Upper lobe of right lung (tissue), 1 donor: ENCODE measurements at places on chromosomes 3 and 15. TPM values are rescaled to one million over a fixed set of nuclear protein-coding genes. Genes with fewer than 3 reads are reported as not detected.

The ADCY5 gene
- total RNA-seq, result 4.0 TPM

GRCh38 chr3:102470066-102470465 lies 35.3 kb downstream of the ZPLD1 start:
- no peak overlapping the region for H3K27ac ChIP-seq
- no peak for DNase-seq
- H3K36me3 ChIP-seq, result no peaks in the 10 kb centered on the region
- no peaks in the 10 kb centered on the region for H3K27me3 ChIP-seq
- no peaks in the 10 kb centered on the region for H3K4me1 ChIP-seq
- no peak overlapping the region for H3K4me3 ChIP-seq

GRCh38 chr3:110929816-110930215 lies 141.8 kb upstream of the NECTIN3 start:
- no peak overlapping the region for H3K27ac ChIP-seq
- no peaks in the 10 kb centered on the region for H3K27me3 ChIP-seq
- DNase-seq, result no peak
- H3K36me3 ChIP-seq, result no peaks in the 10 kb centered on the region
- H3K4me1 ChIP-seq, result no peaks in the 10 kb centered on the region
- H3K4me3 ChIP-seq, result no peak overlapping the region

DNA sequence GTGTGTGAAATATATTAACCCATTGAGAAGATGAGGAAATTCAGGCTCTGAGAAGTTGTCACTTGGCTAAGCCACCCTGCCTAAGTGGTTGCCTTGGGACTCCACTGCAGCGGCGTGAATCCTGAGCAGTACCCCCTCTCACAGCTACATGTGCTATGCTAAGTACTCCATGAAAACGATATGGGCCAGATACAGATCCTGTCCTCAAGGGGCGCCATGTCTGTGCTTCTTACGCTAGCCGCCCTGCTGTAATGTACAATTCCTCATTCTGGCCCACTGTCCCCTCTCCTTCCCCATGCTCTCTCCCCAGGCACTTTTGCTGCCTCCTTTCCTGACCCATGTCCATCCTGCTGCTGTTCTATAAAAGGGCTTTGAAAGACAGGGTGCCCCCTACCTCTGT lies 140.3 kb downstream of the FEZF2 start:
- H3K4me1 ChIP-seq, result no peaks in the 10 kb centered on the region
- no peak overlapping the region for H3K27ac ChIP-seq
- H3K36me3 ChIP-seq, result no peaks in the 10 kb centered on the region

The SLC9C1 gene
- not detected for total RNA-seq

The TMEM44 gene
- total RNA-seq, result 25.3 TPM

- peaks cover 29% of the 10 kb centered on the region for H3K4me1 ChIP-seq
- DNase-seq, result no peak
- H3K27me3 ChIP-seq, result no peaks in the 10 kb centered on the region
- H3K4me3 ChIP-seq, result no peak overlapping the region
- no peak overlapping the region for H3K27ac ChIP-seq
Measured at GRCh38 chr3:69389520-69390248, 3.8 kb upstream of the FRMD4B start.

The PRTG gene
- 8.6 TPM for total RNA-seq

- no peak for DNase-seq
- no peaks in the 10 kb centered on the region for H3K4me1 ChIP-seq
- no peaks in the 10 kb centered on the region for H3K27me3 ChIP-seq
- H3K27ac ChIP-seq, result no peak within 1 kb of the TSS
- H3K4me3 ChIP-seq, result no peak within 1 kb of the TSS
Measured at GRCh38 chr3:112034436-112034835, at the start of gene TMPRSS7. Gene TMPRSS7, plus strand, starts transcription at chr3:112034736. Its CDS starts 110 bp downstream, at chr3:112034846.

- H3K27ac ChIP-seq, result no peak overlapping the region
- no peak overlapping the region for H3K4me3 ChIP-seq
- H3K36me3 ChIP-seq, result no peaks in the 10 kb centered on the region
- H3K27me3 ChIP-seq, result no peaks in the 10 kb centered on the region
- no peak for DNase-seq
Measured at GRCh38 chr3:156189927-156190326, 69.5 kb downstream of the KCNAB1 start.

The GOLGA6A gene
- not detected for total RNA-seq

The ISLR gene
- 40.6 TPM for total RNA-seq

GRCh38 chr15:43974852-43975251 lies 148.1 kb downstream of the WDR76 start:
- H3K27me3 ChIP-seq, result no peaks in the 10 kb centered on the region
- H3K27ac ChIP-seq, result no peak overlapping the region
- H3K4me1 ChIP-seq, result no peaks in the 10 kb centered on the region
- no peaks in the 10 kb centered on the region for H3K36me3 ChIP-seq
- H3K4me3 ChIP-seq, result no peak overlapping the region

The VPS39 gene
- total RNA-seq, result 83.3 TPM

- no peaks in the 10 kb centered on the region for H3K36me3 ChIP-seq
- no peaks in the 10 kb centered on the region for H3K4me1 ChIP-seq
- H3K27ac ChIP-seq, result peak overlapping the region; percentile 44
- DNase-seq, result no peak
Measured at GRCh38 chr3:151460228-151460627, 633 bp downstream of the IGSF10 start.

GRCh38 chr3:98612587-98612986 lies 19.2 kb upstream of the CPOX start:
- no peak overlapping the region for H3K27ac ChIP-seq
- H3K4me3 ChIP-seq, result no peak overlapping the region
- no peaks in the 10 kb centered on the region for H3K27me3 ChIP-seq
- H3K36me3 ChIP-seq, result no peaks in the 10 kb centered on the region
- no peaks in the 10 kb centered on the region for H3K4me1 ChIP-seq

GRCh38 chr15:51561271-51561670 lies 61.3 kb downstream of the DMXL2 start:
- no peak overlapping the region for H3K27ac ChIP-seq
- H3K4me3 ChIP-seq, result no peak overlapping the region
- H3K4me1 ChIP-seq, result no peaks in the 10 kb centered on the region
- H3K27me3 ChIP-seq, result no peaks in the 10 kb centered on the region

GRCh38 chr3:39753391-39753790 lies 56.0 kb upstream of the MYRIP start:
- no peak for DNase-seq
- H3K36me3 ChIP-seq, result no peaks in the 10 kb centered on the region
- H3K4me1 ChIP-seq, result no peaks in the 10 kb centered on the region
- no peaks in the 10 kb centered on the region for H3K27me3 ChIP-seq
- no peak overlapping the region for H3K27ac ChIP-seq

DNA sequence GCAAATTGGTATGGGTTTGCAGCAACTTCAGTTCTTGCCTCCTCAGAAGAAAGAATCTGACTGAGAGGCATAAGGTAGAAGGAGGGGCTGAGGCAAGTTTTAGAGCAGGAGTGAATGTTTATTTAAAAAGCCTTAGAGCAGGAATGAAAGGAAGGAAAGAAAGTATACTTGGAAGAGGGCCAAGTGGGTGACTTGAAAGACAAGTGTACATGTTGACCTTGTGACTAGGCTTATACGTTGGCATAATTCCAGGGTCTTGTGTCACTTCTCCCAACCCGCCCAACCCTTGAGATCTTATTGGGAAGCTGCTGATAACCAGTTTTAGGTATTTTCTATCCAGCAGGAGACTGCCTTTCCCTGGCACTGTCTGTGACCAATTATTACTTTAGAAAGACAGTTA lies 436.9 kb upstream of the ZNF717 start:
- no peaks in the 10 kb centered on the region for H3K4me1 ChIP-seq
- no peaks in the 10 kb centered on the region for H3K36me3 ChIP-seq
- no peak overlapping the region for H3K4me3 ChIP-seq

The RPP14 gene
- 13.6 TPM for total RNA-seq

DNA sequence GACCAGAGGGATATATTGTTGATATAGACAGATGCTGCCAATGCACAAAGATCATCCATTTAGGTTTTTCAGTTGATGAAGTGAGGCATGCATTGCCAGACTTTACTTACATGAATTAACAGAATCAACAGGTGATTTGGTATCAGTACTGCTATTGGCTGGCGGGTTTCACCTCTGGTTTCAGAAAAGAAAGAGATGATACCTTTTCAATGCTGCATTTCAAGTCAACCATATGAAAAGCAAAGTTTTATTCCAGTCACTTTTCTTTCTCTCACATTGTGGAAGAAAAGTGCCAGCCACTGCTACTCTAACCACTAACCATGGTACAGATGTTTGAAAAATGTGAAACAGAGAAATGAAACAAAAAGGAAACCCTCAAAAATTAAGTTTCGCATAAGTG lies 289.1 kb downstream of the TIGIT start:
- DNase-seq, result no peak
- H3K4me3 ChIP-seq, result no peak overlapping the region
- no peaks in the 10 kb centered on the region for H3K36me3 ChIP-seq
- H3K4me1 ChIP-seq, result peaks cover 3% of the 10 kb centered on the region
- no peaks in the 10 kb centered on the region for H3K27me3 ChIP-seq
- no peak overlapping the region for H3K27ac ChIP-seq

The ARGFX gene
- total RNA-seq, result not detected

GRCh38 chr15:92243227-92243626 lies 150.5 kb upstream of the ST8SIA2 start:
- no peaks in the 10 kb centered on the region for H3K4me1 ChIP-seq
- H3K4me3 ChIP-seq, result no peak overlapping the region
- H3K27ac ChIP-seq, result no peak overlapping the region
- no peaks in the 10 kb centered on the region for H3K36me3 ChIP-seq
- H3K27me3 ChIP-seq, result peaks cover 7% of the 10 kb centered on the region

GRCh38 chr3:69567023-69567709 lies 172.1 kb upstream of the MITF start:
- H3K4me3 ChIP-seq, result no peak overlapping the region
- no peaks in the 10 kb centered on the region for H3K27me3 ChIP-seq
- H3K36me3 ChIP-seq, result no peaks in the 10 kb centered on the region
- H3K4me1 ChIP-seq, result peaks cover 1% of the 10 kb centered on the region

The CLK3 gene
- 72.9 TPM for total RNA-seq

GRCh38 chr3:140391061-140391460 lies 286.8 kb upstream of the TRIM42 start:
- H3K4me3 ChIP-seq, result no peak overlapping the region
- H3K36me3 ChIP-seq, result no peaks in the 10 kb centered on the region
- H3K27me3 ChIP-seq, result no peaks in the 10 kb centered on the region
- no peak for DNase-seq
- no peak overlapping the region for H3K27ac ChIP-seq

DNA sequence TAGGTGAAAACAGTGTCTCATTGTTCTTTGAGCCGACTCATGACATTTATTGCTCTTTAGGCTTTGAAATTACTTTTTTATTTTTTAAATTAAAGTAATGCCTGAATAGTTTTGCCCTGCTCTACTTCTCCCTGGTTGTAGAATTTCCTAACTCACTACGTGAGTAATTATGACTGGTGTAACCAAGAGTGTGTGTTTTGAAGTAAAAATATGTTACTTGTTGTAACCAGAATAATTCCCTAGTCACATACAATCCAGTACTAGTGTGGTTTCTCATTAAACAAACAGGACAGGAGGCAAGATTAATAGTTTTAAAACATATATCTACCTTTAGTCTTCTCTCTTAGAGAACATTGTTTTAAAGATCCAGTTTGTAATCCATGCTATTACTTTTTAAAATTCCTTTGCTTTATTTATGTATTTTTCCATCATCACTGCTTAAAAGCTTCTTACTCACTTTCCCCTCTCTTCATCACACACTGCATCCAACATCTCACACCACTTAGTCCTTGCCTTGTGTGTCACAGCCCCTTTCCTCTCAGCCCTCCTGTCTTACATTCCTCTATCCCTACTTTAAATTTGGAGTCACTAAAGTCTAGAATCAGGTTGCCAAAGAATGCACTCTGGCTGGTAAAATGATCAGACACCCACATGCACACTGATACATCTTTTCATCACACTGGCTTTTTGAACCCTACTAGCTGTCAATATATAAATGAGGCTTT lies 219.7 kb downstream of the WNT5A start:
- H3K27me3 ChIP-seq, result no peaks in the 10 kb centered on the region
- no peak overlapping the region for H3K4me3 ChIP-seq

DNA sequence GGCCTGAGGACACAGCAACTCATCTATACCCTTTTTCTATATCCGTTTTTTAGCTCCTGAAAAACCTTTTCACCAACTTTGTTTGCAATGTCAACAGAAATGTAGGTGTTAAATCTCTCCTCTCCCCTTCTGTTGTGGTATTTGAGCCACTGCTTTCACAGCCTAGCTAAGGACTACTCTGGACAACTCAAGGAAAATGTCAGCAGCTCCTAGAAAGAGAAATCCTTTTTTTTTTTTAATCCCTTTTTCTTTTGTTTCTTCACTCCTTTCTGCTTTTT lies 176.6 kb downstream of the KLHL25 start:
- H3K4me3 ChIP-seq, result peak overlapping the region; percentile 47
- peak overlapping the region; percentile 78 for H3K27ac ChIP-seq
- no peak for DNase-seq
- H3K27me3 ChIP-seq, result no peaks in the 10 kb centered on the region
- peaks cover 82% of the 10 kb centered on the region for H3K4me1 ChIP-seq

DNA sequence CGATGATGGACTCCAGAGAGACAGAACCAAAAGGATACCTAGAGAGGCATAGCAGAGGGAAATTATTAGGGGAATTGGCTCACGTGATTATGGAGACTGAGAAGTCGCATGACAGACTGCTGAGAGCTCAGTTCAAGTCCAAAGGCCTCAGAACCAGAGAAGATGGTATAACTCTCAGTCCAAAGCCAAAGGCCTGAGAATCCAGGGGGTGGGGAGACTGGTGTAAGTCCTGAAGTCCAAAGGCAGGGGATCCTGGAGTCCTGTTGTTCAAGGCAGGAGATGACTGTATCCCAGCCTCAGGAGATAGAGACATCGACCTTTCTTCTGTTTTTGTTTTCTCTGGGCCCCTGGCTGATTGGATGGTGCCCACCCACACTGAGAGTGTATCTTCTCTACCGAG lies 1.2 kb upstream of the KLHL6 start:
- no peak overlapping the region for H3K4me3 ChIP-seq
- no peak for DNase-seq
- no peaks in the 10 kb centered on the region for H3K36me3 ChIP-seq
- no peak overlapping the region for H3K27ac ChIP-seq

The SETD2 gene
- 45.9 TPM for total RNA-seq

The CCDC39 gene
- total RNA-seq, result not detected

GRCh38 chr3:102132370-102132769 lies 283.1 kb downstream of the NFKBIZ start:
- H3K36me3 ChIP-seq, result no peaks in the 10 kb centered on the region
- H3K27ac ChIP-seq, result no peak overlapping the region
- peaks cover 8% of the 10 kb centered on the region for H3K4me1 ChIP-seq
- H3K27me3 ChIP-seq, result no peaks in the 10 kb centered on the region
- DNase-seq, result no peak
- H3K4me3 ChIP-seq, result no peak overlapping the region

The THAP10 gene
- 1.5 TPM for total RNA-seq

The SI gene
- total RNA-seq, result not detected

DNA sequence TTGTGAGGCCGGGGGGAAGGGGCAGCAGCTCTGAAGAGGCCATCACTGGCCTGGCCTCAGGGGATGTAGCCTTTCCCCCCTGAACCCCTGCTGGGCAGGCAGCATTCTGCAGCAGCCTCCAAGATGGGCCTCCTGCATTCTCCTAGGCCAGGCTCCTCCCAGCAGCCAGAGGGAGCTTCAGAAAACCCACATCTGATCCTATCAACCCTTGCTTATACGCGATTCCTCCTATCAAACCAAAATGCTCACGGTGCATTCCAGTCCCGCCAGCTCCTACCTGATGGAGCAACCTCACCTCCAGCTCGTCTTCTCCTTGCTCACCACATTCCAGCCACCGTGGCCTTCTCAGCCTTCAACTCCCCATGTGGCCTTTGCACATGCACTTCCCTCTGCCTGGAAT lies 85.7 kb downstream of the MEGF11 start:
- H3K36me3 ChIP-seq, result no peaks in the 10 kb centered on the region
- no peaks in the 10 kb centered on the region for H3K4me1 ChIP-seq
- H3K27ac ChIP-seq, result no peak overlapping the region
- no peak for DNase-seq
- no peak overlapping the region for H3K4me3 ChIP-seq

- H3K27ac ChIP-seq, result no peak overlapping the region
- peaks cover 9% of the 10 kb centered on the region for H3K4me1 ChIP-seq
- no peaks in the 10 kb centered on the region for H3K36me3 ChIP-seq
Measured at GRCh38 chr3:61978460-61979419, 394.6 kb downstream of the FEZF2 start.

The PLD1 gene
- total RNA-seq, result 25.4 TPM
